ENCODE measurements at places on chromosomes 4 and X.

- no peak for DNase-seq
Measured at GRCh38 chr4:10079256-10079655, 37.3 kb downstream of the WDR1 start.

GRCh38 chr4:120418146-120418545 lies 351.5 kb upstream of the MAD2L1 start:
- DNase-seq, result no peak

DNA sequence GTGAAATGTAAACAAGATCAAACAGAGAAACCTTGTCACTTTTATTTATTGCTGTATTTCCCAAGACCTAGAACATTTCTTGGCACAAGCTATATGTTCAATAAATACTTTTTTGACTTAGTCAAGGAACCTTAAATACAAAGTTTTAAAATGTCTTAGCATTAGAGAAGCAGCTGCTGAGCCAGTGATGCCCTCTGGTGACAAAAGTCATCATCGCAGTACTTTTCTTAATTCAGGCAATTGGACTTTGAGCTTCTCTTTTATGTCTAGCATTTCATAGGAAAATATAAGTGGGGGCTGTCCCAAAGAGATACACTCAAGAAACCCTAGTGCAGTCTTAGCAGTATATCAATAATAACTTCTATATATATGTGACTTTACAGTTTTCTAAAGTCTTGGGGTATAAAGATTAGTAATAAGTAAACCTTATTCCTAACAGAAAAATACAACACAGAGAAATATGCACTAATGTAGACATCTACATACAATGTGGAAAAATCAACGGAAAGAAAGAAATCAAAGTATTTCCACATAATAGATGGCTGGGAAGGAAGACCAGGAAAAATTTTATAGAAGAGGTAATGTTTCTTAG lies 118.4 kb downstream of the DTHD1 start:
- DNase-seq, result no peak

DNA sequence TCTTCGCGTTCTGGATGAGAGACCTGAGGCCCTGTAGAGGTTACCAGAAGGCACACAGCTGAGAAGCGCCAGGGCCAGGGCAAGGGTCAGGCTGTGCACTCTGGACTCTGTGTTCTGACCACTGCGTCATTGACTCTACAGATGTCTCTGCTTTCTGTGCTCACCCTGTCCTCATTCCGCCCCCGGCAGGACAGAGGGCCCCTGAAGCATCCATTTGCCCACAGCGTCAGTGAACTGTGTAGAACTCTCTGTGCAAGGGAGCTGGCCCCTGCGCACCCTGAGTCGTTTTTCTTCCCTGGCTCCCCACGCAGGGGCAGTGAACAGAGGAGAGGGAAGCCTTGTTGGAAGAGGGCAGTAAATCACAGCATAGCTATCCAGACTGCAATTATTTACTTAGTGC lies 6.1 kb upstream of the WAS start:
- no peak for DNase-seq

- no peak for DNase-seq
Measured at GRCh38 chrX:107537815-107538214, 88.4 kb downstream of the FRMPD3 start.

GRCh38 chrX:109943092-109943739 lies 59.7 kb upstream of the TMEM164 start:
- DNase-seq, result no peak

DNA sequence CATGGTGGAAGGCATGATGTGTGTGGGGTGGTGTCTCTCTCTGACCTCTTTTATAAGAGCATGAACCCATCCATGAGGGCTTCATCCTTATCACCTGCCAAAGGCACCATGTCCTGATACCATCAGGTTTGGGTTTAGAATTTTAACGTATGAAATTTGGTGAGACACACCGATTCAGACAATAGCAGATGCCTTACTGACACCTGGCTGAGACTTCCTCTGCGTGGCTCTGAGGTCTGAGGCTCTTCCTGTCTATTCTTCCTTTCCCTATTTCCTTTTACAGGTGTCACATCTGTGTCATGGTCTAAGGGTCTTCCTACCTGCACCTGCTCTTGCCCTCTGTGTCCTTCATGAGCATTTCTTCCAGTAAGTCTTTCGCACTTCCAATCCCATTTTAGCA lies 320.7 kb upstream of the CLNK start:
- no peak for DNase-seq

- DNase-seq, result no peak
Measured at GRCh38 chrX:74931214-74931613, 6.0 kb upstream of the NEXMIF start.

- DNase-seq, result no peak
Measured at GRCh38 chrX:13545726-13546125, 23.7 kb upstream of the EGFL6 start.
